ENCODE measurements at places on chromosomes 2 and 18.
A peak's percentile ranks its signal among the peaks of the same experiment; 100 is the strongest.

GRCh38 chr2:38474715-38475566, 97.9 kb upstream of the ATL2 start:
- no peak for DNase-seq

DNA sequence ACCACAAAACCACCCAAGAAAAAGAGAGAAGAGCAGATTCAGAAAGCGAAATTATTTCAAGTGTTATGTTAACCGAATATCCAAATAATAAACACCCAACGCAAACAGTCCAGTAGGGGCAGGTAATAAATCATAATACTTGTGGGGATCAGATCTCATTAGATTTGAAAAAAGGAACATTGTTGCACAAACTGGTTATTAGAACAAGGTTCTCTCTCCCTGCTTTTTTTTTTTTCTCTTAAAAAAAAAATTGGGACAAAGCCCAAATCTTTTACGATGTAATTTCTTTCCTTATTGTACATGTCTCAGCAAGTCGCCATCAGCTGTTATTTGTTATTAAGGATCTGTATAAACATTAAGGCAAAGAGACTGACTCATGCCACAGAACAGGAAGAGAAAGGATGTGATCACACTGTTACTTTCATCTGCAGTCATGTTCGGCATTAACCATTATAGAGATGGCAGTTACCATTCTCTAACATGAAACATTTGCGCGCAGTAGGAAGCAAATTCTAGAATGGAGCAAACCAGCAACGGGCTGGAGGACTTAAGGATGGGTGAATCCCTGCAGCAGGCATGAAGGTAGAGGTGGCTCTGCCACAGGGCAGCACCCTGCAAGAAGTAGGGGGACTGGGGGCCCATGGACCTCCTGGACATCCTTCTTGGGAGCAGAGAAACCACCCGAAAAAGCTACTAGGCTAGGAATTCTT, 42.0 kb downstream of the EPHA4 start:
- no peak for DNase-seq

DNA sequence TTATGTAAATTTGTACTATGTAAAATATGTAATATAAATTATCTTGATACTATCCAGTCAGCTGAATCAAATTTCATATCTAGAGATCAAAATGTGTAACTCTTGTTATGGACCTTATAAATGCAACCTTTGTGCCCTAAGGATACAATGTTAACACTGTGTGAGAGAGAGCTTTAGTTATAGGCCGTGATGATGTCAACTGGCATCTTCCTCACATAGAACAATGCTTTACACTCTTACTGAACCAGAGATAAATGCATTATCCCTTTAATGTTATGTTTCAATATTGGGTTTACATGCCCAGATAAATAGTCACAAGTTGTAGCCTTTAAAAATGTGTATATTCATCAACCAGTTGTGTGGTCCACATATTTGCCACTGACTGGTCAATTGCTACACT, 115.1 kb downstream of the KCNJ3 start:
- DNase-seq = no peak

DNA sequence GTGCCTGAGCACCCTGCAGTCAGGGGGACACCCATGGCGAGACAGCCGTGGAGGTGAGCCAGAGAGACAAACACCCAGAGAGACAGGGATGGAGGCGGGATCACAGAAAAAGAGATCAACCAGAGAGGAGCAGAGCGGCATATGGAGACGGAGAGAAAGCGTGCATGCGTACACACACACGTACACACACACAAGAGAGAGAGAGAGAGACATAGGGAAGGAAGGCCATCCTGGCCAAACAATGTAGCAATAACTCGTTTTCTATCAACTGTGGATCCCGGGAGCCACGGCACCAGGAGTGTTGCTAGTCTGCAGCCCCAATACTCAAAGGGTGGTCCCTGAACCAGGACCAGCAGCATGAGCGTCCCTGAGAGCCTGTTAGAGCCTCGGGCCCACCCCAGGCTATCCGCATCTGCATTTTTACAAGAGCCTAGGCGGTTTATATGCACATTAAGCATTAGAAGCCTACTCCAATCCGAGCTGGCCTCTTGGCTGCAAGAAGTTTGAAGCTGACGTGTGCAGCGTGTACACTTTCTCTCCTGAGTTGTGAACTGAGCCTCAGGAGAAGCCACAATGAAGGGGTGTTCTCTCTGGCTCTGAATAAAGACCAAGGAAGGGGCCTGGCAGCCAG, 50.1 kb upstream of the MYCN start:
- DNase-seq = no peak

- DNase-seq = no peak
These were observed 642.6 kb downstream of the RNF144A start for GRCh38 chr2:7559791-7560190.

DNA sequence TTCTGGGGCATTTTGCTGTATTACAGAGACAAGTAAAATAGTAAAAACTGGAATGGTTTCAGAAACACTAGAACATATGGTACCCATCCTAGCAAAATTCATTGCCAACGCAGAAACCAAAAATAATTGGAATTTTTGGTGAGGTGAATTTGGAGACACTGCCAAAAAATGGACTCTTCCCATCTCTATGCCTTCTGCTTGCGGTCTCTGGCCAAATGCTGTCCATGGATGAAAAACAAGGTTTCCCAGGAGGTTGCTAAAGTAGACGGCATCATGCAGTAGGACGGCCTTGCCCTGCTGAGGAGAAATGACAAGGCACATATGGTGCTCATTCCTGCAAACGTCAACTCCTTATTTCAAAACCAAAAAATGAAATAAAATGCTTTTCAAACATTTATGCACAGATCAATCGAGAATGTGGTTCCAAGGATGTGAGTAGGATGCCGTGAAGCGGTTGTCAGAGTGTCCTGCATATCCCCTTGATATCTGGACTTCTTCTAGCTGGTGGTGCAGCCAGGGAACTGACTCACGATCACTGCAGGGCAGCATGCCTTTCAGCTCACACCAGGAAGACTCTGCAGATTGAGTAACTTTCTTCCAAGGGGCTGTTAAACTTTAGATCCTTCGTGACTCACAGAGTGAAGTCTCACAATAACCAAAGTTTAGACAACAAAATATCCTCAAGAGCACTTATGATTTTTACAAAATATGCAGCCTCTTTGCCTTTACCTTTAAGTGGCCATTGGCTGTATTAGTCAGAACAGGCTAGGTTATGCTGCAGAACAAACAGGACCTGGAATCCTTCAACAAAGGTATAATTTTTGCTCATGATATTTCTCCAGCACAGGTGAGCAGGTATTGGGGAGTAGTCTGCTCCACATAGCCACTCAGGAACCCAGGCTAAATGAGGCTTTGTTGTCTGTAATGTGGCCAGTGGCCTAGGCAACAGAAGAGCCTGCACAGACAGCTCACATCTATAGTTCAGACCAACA, 149.4 kb upstream of the NDUFV2 start:
- no peak for DNase-seq

DNA sequence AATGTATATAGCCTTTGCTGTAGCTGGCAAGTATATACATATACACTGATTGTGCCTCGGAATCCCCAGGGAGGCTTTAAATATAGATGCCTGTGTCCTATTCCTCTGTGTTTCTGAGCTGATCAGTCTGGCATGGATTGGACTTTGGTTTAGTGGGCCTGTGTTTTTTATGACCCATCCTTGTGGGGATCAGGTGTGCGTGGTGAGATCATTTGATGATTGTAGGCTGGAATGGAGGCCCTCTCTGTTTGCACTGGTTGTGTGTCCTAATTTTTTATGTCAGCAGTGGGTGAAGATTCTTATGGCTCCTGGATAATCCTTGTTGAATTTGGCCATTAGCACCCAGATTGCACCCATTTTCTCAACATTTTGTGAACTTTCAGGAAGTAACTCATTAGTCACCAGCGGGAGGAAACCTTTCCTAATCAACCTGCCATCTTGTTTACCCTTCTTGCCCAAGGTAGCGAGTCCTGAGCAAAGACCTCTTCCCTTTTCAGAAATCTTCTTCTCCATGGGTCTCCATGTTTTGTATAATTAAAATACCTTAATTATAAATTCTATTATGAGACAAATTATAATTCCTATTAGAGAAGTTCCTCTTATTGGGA, 75.8 kb downstream of the UGGT1 start:
- DNase-seq = no peak

DNA sequence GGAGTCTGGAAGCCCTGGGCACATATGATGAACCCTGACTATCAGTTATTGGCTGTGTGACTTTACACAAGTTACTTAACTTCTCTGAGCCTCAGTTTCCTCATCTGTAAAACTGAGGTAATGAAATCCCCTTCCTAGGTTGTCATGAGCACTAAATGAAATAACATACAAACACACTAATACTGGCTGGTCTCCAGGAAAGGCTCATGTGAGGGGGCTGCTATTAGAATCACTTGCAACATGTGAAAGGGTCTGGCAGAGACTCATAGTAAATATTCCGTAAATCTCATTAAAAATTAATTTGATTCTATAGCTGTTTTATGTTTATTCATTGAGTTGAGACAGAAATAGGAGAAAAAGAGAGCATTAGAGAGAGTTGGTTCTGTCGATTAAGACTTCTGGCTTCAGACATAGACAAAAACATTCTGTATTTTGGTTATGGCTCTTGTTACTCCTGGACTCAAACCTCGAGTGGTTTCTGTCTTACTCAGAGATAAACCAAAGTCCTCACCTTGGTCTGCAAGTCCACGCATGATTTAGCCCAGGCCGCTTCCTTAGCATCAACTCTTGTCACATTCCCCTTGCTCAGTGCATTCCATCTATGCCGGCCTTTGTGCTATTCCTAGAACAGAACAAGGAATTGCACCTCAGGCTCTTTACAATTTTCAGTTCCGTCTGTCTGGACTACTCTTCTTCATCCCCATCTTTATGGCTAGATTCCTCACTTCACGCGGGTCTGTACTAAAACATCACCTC, 139.1 kb downstream of the NXPH2 start:
- no peak for DNase-seq

- no peak for DNase-seq
These were observed 2.3 kb upstream of the TMEM37 start for GRCh38 chr2:119429225-119429981.

DNA sequence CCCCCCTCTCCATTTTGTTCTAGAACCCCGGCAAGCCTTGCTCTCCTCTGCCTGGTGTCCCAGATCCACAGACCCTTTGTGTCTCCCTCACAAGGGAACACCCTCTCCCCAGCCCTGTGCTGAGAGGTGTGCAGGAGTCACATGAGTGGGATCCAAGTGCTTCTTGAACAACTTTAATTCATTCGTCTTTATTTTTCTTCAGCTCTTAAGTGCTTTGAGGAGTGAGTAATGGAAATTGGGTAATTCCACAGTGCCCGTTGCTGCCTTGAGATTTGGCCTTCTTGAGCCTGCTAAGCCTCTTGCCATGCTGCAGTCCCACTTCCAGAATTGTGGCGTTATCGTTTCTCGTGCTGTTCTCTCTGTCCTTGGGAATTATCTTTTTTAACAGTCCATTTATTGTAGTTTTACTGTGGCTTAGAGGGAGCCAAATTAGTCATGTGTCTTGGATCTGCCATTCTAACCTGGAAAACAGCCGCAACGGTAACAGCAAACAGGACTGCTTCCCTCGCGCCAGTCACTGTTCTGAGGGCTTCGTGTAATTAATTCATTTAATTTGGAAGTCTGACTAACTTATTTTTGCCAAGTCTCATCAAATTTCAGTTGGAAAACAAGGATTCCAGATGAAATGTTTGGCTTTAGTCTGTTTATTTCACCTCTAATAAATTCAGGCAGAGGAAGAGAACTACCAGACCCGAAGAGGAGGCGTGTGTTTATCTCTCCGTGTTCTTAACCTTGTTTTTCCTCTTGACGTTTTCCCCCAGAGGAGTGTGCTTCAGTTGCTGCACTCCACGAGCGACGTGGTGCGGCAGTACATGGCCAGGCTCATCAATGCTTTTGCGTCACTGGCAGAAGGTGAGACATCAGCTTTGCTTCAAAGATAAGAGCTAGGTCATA, 72.0 kb downstream of the ARMC9 start:
- DNase-seq = no peak

- no peak for DNase-seq
These were observed 160.5 kb downstream of the TPGS2 start for GRCh38 chr18:36668349-36668748.

DNA sequence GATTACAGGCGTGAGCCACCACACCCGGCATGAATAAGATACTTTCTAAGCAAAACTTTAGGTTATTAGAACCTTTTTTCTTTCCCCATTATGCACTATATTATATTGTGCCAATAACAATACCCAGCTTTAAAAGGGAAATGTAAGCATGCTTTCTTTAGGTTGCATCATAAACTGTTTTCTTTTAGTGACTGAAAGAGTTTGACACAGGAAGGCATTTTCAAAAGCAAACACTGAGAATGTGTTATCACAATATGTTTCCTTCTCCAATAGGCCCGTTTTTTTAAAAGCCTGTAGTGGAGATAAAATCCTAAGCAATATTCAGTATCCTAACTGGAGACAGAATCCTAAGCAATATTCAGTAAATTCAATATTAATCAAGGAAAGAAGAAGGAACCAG, 16.7 kb upstream of the EPB41L5 start:
- DNase-seq = no peak

DNA sequence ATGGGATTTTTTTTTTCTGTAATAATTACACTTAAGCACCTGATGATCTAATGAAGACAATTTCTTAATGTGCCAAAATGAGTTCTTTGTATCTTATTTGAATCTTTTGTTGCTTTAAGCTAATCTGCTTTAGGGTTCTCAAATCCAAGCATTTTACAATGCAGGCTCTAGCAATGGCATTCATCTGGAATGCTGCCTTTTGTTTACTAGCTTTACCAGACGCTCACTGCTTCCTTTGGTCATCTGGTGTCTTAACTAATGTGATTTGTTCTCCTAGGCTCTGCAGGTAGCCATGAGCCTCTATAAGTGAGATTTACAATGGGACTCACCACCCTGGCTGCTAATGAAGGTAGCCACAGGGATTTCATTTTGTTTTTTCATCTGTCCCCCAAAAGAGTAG, 100.3 kb downstream of the GREB1L start:
- DNase-seq = no peak

DNA sequence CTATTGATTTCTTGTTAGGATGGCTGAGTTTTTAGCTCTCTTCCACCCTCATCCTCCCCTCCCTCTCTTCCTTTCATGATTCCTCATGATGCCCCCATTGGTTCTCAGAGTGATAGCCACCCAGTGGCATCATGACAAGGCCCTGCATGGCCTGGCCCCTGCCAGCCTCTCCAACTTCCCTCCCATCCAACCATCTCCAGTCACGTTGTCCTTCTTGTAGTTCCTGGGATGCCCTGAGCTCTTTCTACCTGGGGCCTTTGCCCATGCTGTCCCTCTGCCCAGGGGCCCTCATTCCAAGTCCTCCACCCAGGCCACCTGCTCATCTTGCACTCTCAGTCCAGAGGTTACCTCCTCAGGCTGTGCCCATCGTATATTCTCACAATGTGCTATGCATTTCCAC, 247.5 kb downstream of the TFCP2L1 start:
- DNase-seq = no peak

GRCh38 chr18:75105551-75106254, 103.2 kb downstream of the PTGR3 start:
- no peak for DNase-seq

GRCh38 chr2:16069933-16070647, 129.7 kb downstream of the MYCN start:
- DNase-seq = no peak

- no peak for DNase-seq
These were observed 185.7 kb downstream of the SUCLG1 start for GRCh38 chr2:84273406-84273805.

- DNase-seq = peak; percentile 43
These were observed 147.1 kb upstream of the FHL2 start for GRCh38 chr2:105545730-105546627.

- peak; percentile 29 for DNase-seq
These were observed 516.2 kb upstream of the MYT1L start for GRCh38 chr2:2847209-2847676.

GRCh38 chr2:23602116-23602515, 217.1 kb downstream of the KLHL29 start:
- no peak for DNase-seq

- DNase-seq = peak; percentile 34
These were observed 510.8 kb downstream of the TRIB2 start for GRCh38 chr2:13227578-13227977.

All from NCI-H2029 (cell line).